ENCODE measurements at places on chromosomes 5 and 9. TPM values are rescaled to one million over a fixed set of nuclear protein-coding genes. Genes with fewer than 3 reads are reported as not detected.

The CRB2 gene
- total RNA-seq = not detected

The IFNA2 gene
- total RNA-seq = not detected

The ADRA1B gene
- total RNA-seq = 4.9 TPM

The SH3RF2 gene
- total RNA-seq = 231 TPM

- no peak for DNase-seq
Measured at GRCh38 chr9:101366038-101366756, 18.6 kb downstream of the BAAT start.

- no peak for DNase-seq
Measured at GRCh38 chr5:153784277-153784676, 254.4 kb downstream of the FAM114A2 start.

GRCh38 chr5:130324953-130325671 lies 420.8 kb downstream of the CHSY3 start:
- no peak for DNase-seq

GRCh38 chr5:74185599-74185998 lies 454.9 kb downstream of the ENC1 start:
- no peak for DNase-seq

GRCh38 chr5:118336468-118336867 lies 651.9 kb downstream of the DTWD2 start:
- no peak for DNase-seq

GRCh38 chr5:154298065-154298464 lies 107.5 kb downstream of the GALNT10 start:
- no peak for DNase-seq

GRCh38 chr9:121598965-121599871 lies 52.2 kb upstream of the DAB2IP start:
- peak; percentile 88 for DNase-seq

GRCh38 chr5:81601919-81602318 lies 149.0 kb downstream of the SSBP2 start:
- no peak for DNase-seq

DNA sequence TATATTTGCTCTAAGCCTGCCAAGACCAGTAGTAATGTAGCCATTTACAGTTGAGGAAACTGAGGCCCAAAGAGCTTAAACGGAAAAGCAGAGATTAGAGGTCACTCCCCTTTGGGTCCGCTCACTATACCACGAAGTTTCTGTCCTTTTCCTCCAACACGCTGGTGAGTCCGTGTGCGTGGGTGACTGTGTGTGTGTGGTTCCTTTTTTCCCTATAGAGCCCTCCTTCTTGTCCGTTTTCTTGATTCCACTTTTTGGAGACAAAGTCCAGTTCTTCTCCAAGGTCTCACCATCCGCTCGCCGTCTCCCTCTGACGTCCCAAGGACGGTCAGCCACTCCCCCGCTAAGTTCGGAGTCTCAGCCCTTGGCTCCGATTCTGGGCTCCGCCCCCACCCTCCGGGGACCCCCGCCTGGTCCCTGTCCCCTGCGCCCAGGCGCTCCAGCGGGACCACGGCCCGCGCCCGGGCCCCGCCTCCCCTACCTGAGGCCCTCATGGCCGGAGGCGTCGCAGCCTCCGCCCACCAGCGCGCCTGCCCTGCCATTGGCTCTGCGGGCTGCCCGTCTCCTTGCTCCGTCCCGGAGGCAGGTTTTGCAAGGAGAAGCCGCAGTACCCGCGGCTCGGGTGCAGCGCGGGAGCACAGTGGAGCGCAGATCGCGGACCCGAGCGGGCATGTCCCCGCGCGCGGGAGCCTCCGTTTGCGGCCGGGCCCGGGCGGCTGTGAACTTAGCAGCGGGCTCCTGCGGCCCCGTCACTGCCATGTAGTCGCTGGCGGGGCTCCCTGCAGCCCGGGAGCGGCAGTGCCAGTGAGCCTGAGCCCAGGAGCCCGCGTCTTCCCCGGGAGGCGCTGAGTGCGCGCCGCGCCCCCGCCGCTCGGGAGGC lies at the start of gene MAST4:
Gene MAST4, plus strand, starts transcription at position 638 of the 880 bp plus-strand sequence. CDS start 263 bp downstream, outside the sequence.
- DNase-seq = peak; percentile 94

DNA sequence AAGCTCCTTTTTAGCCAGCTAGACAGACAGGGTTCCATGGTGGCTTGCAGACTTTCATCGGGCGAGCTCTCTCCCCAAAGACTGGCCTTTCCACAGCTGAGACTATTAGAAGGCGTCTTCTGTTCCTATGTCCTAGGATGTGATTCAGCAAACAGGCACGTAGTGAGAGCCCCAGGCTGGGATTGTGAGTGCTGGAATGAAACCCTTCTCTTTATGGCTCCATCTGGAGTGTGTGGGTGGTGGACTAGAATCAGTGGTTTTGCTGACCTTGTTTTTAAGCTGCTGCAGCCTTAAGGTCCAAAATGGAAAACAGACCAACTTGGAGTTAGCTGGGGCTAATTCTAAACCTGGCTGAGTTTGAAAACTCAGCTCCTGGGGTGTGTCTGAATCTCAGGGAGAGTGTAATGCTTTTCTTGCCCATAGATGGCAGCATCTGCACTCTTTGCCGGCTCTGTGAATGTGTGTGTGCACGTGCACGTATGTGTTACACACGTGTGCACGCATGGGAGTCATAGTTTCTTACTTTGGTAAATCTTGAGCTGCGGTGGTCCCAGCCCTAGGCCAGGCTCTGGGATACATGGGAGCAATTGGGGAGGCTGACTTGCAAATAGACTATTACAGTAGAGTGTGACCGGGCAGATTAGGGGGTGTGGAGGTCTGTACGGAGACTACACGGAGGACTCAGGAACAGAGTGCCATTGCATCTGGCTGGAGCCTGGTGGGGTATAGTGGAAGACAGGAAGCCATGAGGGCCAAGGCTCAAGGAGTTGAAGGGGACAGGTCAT lies 10.7 kb downstream of the GSN start:
- DNase-seq = peak; percentile 78
